ENCODE measurements at places on chromosomes 16 and 17.
A peak's percentile ranks its signal among the peaks of the same experiment; 100 is the strongest.

- no peak for DNase-seq
Observed at GRCh38 chr16:78290872-78291591, 191.6 kb downstream of the WWOX start.

DNA sequence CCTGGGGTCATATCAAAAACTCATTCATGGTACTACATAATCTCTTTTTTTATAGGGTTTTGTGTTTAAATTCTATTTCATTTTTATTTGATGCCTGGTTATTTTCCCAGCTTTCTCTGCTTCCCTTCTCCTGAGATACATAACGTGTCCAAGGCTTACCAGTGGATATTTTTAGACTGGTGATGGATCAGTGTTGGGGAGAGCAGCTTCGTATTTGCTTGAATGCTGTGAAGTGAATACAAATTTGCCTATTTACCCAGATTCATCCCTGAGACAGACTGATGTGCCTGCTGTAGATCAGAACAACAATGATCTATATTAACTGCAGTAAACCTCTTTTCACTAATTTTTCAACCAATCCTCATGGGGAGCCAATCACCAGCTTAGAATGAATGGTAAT, 43.2 kb upstream of the FOXJ1 start:
- DNase-seq = no peak

GRCh38 chr16:76278086-76278485, 885 bp downstream of the CNTNAP4 start:
- DNase-seq = no peak

DNA sequence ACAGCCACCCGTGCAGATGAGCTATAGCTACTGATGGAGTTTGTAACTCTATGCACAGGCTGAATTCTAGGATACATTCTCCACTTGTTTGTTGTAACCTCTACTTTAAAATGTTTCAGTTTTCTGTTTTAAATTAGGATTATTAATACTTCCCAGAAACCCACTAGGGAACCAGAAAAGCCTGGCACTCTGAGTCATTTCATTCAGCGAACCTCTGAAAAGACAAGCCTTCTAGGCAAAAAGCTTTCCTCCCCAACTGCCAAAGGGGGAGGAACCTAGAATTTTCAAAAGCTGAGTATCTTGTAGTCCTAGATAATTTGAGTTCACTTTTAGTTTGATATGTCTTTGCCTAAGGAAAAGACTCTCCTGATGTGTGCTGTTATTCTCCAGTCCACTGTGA, 43.2 kb downstream of the GOSR1 start:
- DNase-seq = no peak

DNA sequence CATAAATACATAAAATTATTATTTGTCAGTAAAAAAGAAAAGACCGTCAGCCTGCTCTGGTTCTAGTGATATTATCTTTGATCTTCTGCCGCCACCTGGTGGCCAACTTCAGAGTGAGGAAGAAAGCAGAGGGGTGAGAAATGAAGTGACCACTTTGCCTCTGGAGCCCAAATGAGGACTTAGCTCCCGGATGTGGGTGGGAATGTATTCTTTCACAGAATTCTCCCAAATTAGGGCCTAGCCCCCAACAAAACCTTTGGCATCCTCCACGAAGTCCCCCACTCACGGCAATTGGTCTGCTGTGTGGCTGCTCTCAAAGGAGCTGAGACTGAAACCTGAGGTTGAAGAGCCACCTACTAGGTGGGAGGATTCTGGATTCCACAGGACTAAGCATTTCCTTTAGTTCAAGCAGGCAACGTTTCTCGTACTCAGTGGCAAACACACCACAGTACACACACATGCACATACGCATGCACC, 4.9 kb upstream of the ZNF267 start:
- peak; percentile 79 for DNase-seq

- no peak for DNase-seq
Observed at GRCh38 chr16:66261826-66262225, 104.7 kb upstream of the CDH5 start.

GRCh38 chr16:50025537-50025931, 509 bp downstream of the CNEP1R1 start:
- peak; percentile 10 for DNase-seq

GRCh38 chr17:78144147-78144719, 2.0 kb upstream of the C17orf99 start:
- no peak for DNase-seq

- DNase-seq = peak; percentile 88
Observed at GRCh38 chr16:30571445-30572322, at the start of gene ZNF688. TSS of gene ZNF688 (minus strand) at chr16:30571714. CDS start at chr16:30571629, 85 bp downstream.

DNA sequence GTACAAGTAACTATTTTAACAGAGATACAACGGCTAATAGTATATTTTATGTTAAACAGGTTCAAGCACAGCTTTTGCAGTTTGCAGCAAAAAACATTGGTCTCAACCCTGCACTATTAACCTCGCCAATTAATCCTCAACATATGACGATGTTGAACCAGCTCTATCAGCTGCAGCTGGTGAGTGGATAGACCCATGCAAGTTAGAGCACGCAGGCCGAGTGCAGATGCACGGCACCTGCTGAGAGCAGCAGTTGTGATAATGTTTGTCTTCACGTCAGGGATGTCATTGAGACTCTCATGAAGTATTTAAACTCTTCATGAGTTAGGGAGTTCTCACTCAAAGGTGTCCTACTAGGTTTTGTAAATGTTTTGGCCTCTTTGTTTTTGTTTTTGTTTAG, 45.6 kb downstream of the TMC6 start:
- no peak for DNase-seq

- peak; percentile 25 for DNase-seq
Observed at GRCh38 chr17:58120195-58120822, 27.9 kb upstream of the OR4D1 start.

DNA sequence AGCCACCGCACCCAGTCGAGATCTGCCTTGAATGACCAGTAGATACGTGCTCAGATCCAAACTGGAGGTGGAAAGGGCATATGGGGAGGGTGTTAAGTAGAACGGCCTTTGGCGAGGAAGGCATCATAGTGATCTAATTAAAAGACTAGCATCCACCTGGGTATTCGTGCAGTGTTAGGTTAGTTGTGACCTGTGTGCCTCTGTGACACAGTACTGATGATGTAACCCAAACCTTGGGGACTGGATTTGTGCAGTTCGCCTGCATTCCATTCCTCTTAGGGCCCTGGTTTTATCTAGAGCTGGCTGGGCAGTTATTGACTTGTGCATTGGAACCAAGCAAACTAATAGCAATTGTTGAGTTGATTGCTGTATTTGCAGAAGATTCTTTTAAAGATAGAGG, 47.9 kb downstream of the SNX29 start:
- DNase-seq = no peak

GRCh38 chr16:17130733-17131132, 340.0 kb downstream of the XYLT1 start:
- DNase-seq = no peak

DNA sequence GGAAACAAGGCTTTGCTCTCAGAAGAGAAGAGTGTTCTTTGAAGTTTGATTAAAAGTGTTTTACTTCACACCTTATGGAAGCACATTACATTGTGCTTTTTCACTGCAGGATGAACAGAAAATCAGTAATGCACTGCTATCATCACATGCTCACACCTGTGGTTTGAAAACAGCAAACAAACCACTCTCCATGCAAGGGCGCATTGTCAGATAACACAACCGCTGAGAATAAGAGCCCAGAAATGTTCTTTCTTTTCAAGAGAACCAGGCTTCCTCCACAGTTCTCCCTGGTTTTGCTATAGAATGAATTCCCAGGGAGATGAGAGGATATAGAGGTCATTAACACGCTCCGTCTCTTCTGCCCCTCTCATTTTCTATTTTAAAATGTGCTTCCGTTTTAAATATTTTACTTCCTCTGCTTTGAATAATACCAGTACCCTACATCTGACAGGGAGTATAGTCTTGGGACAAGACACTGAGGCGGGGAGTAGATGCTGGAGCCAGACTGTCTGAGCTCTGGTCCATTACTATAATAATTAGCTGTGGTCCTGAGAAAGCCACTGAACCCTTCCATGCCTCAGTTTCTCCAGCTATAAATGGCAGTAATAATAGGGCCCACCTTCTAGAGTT, 71.6 kb downstream of the CDK5R1 start:
- no peak for DNase-seq

GRCh38 chr16:54936979-54937670, 6.5 kb downstream of the IRX5 start:
- no peak for DNase-seq

- no peak for DNase-seq
Observed at GRCh38 chr16:287298-287811, 4.4 kb downstream of the PDIA2 start.

DNA sequence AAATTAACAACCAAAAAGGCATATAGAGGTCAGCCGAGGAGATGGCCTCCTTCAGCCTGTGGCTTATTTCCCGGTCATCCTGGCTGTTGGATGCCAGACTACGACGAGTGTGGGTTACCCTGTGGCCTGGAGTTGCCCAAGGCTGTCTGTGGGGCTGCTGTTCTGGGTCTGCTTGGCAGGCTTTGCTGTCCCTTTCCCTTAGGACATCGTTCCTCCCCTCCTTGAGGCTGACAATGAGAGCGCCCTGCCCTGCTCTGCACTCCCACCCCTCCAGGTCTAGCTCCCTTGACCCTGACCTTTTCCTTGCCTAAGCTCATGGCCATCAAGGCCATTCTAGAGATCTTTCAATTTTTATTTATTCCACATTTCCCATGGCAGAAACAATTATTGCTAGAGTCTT, 1.9 kb upstream of the CBFB start:
- DNase-seq = no peak

GRCh38 chr17:51261024-51261963, 948 bp downstream of the UTP18 start:
- no peak for DNase-seq

DNA sequence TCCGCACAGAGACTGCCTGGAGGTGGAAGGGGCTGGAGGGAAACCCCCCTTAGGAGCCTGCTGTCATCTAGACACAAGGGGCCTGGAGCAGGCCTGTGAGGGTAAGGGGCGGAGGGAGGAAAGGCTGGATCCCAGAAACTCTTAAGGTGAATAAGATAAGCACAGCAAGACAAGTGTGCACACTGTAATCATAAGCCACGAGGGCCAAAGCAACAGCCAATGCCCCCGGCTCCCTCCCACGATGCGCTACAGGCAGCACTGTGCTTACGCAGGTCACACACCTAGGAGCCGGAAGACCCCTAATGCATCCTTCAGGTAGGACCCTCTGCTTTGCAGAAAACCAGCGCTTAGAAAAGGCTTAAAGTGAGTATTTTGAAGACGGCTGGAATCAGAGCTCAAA, 24.6 kb downstream of the ZFHX3 start:
- no peak for DNase-seq

- no peak for DNase-seq
Observed at GRCh38 chr17:60006160-60006559, 41.6 kb upstream of the RNFT1 start.

- no peak for DNase-seq
Observed at GRCh38 chr16:84541999-84542817, 37.7 kb upstream of the MEAK7 start.

DNA sequence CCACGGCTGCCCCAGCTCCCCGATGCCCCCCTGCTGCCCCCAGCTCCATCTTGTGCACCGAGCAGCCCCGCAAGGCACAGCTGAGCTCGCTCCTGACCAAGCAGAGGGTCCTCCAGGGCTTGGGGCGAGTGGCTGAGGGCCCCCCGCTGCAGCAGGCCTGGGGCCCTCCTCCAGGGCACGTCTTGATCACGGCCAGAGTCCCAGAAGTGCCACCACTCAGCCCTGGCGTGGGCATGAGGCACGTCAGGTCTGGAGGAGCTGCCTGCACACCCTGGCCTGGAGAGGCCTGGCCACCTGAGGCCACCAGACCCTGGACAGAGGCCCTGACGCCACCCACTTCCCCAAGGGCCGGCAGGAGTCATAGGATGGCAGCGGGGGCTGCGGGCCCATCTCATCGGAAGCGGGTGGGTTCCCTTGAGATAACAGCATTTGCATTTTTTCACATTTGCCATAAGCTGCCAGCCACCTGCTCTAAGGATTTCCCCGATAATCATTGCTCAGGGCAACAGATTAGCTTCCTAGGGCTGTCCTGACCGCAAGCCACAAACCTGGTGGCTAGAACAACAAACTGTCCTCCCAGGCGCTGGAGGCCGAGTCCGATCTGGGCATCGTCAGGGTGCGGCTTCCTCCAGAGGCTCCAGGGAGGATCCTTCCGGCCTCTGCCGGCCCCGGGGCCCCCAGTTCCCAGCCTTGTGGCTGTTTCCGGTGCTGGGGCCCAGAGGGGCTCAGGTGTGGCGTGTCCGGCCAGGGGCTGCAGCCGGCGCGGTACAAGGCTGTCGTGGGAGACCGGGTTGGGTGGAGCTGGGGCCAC, 23.9 kb upstream of the C1QTNF8 start:
- no peak for DNase-seq

GRCh38 chr16:53078765-53079485, 24.1 kb downstream of the CHD9 start:
- DNase-seq = no peak

GRCh38 chr17:30005709-30006320, 64.4 kb downstream of the EFCAB5 start:
- DNase-seq = no peak

DNA sequence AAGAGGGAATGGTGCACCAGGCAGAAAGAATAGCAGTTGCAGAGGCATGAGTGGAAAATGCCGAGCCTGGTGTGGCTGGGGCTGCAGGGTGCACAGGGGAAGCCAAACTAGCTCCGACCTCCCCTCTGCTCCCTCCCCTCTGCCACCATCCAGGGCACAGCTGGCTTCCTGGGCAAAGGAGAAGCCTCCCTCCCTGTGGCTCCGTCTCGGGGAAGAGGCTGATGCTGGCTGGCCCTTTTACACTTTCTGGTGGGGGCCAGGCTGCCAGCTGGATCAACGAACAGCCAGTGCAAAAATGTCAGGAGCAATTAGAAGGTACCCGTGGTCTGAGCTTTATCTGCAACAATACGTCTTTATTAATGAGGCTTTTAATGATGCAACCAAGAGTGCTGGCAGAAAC, 37.1 kb upstream of the KCNJ12 start:
- DNase-seq = no peak

GRCh38 chr17:70608193-70608592, 438.9 kb downstream of the KCNJ2 start:
- no peak for DNase-seq

GRCh38 chr17:80871341-80871740, 120.3 kb upstream of the CHMP6 start:
- DNase-seq = no peak

- no peak for DNase-seq
Observed at GRCh38 chr16:31365131-31365865, 10.3 kb downstream of the ITGAX start.

DNA sequence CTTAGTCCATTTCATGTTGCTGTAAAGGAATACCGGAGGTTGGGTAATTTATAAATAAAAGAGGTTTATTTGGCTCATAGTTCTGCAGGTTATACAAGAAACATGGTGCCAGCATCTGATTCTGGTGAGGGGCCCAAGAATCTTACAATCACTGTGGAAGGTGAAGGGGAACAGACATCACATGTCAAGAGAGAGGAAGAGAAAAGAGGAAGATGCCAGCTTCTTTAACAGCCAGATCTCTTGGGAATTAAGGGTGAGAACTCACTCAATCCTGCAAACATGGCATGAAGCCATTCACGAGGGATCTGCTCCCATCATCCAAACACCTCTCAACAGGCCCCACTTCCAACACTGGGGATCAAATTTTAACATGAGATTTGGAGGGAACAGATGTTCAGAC, 49.5 kb downstream of the BMERB1 start:
- no peak for DNase-seq

GRCh38 chr16:51388516-51388951, 237.5 kb upstream of the SALL1 start:
- no peak for DNase-seq
